ENCODE measurements at places on chromosomes 5 and 9.

DNA sequence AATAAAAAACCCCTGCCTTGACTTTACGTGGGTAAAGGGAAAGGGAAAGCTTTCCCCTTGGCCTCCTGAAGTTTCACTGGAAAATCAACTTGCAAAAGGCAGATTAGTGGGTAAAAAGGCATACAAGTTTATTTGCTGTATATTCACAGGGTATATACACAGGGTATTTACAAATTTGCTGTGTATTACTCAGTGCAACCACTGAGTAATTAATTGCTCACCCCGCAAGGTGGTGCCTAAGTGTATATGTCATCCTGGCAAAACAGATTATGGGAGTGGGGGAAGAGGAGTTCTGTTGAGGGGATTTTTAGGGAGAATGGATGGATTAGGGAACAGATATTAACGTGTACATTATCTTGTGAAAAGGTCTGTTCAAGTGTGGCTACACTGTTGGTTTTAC lies 7.1 kb upstream of the RARS1 start:
- no peak for DNase-seq

DNA sequence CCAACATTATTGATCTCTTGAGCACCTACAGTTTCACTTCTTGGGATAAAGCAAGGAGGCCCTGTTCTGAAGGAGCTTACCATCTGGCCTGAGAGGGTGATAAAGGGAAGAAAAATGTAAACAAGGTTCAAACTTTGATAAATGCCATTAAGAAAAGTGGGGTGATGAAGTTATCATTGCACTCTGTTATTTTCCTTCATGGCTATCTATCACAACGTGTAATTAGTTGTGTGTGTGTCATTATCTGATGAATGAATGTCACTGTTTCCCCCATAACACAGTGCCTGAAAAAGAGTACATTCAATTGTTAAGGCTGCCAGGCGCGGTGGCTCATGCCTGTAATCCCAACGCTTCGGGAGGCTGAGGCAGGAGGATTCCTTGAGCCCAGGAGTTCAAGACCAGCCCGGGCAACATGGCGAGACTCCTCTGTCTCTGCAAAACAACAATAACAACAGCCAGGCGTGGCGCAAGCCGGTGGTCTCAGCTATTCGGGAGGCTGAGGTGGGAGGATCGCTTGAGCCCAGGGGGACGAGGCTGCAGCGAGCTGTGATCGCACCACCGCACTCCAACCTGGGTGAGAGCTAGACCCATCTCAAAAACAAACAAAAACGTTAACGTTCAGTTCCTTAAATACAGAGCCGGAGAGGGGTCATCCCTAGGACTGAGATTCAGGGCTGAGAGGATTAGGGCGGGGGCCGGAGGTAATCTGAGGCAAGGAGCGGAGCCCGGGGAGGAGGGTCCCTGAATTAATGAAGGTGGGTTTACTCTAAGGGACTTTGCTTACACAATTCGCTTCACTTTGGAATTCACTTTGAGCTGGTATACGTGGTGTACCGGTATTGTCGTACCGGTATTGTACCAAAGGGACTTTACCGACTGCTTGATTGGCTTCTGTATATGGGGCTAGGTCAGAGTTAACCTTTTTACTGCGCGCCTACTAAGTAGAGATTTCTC lies 917 bp downstream of the NHP2 start:
- DNase-seq: no peak

- DNase-seq: no peak
Measured at GRCh38 chr9:134661791-134662142, 20.2 kb downstream of the COL5A1 start.

DNA sequence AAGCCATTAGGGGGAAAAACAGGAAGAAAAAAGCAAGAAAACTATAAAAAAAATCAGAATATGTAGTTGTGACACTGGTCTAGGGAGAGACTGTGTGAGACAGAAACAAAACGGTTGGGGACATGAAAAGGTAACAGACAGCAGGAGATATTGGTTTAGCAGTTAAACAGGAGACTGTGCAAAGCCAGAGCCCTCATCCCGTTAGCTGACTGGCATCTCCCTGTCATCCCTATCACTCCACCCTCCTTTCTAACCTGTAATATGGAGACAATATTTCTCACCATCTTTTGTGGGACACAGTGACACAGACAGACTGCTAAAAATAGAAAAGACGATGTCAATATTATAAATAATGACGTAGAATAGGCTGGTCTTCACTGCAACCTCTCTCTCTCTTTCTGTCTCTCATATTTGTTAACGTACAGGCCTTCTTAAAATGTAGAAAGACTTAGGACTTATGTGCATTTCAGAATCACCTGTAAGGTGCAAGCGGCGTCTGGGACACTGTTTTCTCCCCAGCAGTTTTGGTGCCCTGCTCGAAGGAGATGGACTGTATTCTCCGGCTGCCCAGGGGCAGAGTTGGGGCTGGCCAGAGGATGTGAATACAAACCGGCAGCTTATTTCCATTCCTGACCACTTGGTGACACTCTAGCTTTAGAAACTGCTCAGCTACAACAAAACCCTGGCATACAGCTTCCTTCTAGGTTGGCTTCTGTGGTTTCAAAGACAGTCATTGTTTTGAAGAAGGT lies 190.6 kb downstream of the MAT2B start:
- peak; percentile 20 for DNase-seq

DNA sequence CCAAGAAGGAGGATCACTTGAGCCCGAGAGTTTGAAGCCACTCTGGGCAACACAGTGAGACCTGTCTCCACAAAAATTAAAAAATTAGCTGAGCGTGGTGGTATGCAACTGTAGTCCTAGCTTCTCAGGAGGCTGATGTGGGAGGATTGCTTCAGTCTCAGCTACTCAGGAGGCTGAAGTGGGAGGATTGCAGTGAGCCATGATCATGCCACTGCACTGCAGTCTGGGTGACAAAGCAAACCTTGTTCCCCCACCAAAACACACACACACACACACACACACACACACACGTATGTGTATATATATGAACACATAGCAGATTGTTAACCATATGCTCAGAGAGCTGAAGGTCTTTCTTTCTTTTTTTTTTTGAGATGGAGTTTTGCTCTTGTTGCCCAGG lies 157.5 kb upstream of the MAST4 start:
- no peak for DNase-seq

GRCh38 chr5:15037247-15037908 lies 165.8 kb upstream of the ANKH start:
- DNase-seq: no peak

GRCh38 chr9:26813247-26813646 lies 79.4 kb downstream of the CAAP1 start:
- no peak for DNase-seq

- no peak for DNase-seq
Measured at GRCh38 chr9:82799286-82799685, 263.7 kb downstream of the RASEF start.

GRCh38 chr5:111308951-111309350 lies 84.8 kb downstream of the CAMK4 start:
- no peak for DNase-seq
